Natural killer cell treated with Interleukin-12 subunit alpha and Interleukin-12 subunit beta and Interleukin-15 and Interleukin-18, amount 100 ng/mL, for 72 hours (primary cell): ENCODE measurements at places on chromosomes 11 and 22. TPM values are rescaled to one million over a fixed set of nuclear protein-coding genes. Genes with fewer than 3 reads are reported as not detected.

- no peaks in the 10 kb centered on the region for H3K36me3 ChIP-seq
- no peak overlapping the region for H3K4me3 ChIP-seq
- H3K27ac ChIP-seq = no peak overlapping the region
- no peaks in the 10 kb centered on the region for H3K4me1 ChIP-seq
- H3K27me3 ChIP-seq = no peaks in the 10 kb centered on the region
- no peak for DNase-seq
Observed at GRCh38 chr22:29102300-29102699, 29.5 kb downstream of the KREMEN1 start.

DNA sequence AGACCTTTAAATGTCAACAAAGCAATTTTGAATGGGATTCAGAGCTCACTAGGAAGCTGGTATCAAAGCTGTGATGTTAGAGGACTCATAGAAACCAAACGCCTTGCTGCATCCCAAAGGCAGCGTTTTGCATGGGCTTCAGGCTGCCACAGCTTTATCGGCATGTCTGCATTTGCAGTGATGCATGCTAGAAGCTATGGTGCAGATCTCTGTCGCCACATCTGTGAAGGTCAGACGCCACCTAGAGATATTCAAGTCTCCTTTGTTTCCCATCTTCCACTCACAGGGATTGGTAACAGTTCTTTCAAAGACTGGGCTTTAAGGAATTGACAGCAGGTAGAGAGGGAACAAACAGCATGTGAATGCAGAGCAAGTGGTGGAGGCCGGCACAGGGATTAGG is 47.8 kb downstream of the NTM start:
- DNase-seq = no peak
- H3K4me3 ChIP-seq = no peak overlapping the region
- H3K36me3 ChIP-seq = no peaks in the 10 kb centered on the region
- H3K27me3 ChIP-seq = no peaks in the 10 kb centered on the region
- no peaks in the 10 kb centered on the region for H3K4me1 ChIP-seq

GRCh38 chr11:23563591-23563990 is 703.3 kb upstream of the CCDC179 start:
- H3K4me3 ChIP-seq = no peak overlapping the region
- H3K36me3 ChIP-seq = peaks cover 6% of the 10 kb centered on the region
- peaks cover 2% of the 10 kb centered on the region for H3K27me3 ChIP-seq
- no peak overlapping the region for H3K27ac ChIP-seq

The CFAP300 gene
- not detected for total RNA-seq

The LMO2 gene
- not detected for total RNA-seq
